Stimulated activated CD4-positive, alpha-beta T cell treated with anti-CD3 and anti-CD28 coated beads, Interleukin-15, amount 100 ng/mL, for 1 hour (primary cell): ENCODE measurements at places on chromosomes 2 and 18.

DNA sequence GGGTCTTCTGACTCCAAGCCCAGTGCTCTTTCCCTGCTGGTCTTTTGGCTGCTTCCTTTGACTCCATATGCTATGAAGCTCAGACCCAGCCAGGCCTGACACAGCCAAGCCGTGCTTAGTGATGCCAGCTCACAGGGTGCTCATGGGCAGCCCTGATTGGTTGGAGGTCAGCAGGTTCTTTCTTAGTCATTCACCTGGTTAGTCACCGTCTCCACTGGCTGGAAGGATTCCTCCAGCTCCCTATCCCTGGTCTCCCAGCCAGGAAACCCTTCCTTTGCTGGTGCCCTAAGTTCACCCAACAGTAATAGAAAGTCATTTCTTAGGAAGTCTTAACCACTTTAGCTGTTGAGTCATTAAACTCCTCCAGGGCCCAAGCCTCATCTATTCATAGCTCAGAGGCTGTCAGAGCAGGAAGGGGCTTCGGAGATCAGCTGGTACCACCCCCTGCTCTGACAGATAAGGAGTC is 3.9 kb downstream of the KCNK3 start:
- no peak for DNase-seq

DNA sequence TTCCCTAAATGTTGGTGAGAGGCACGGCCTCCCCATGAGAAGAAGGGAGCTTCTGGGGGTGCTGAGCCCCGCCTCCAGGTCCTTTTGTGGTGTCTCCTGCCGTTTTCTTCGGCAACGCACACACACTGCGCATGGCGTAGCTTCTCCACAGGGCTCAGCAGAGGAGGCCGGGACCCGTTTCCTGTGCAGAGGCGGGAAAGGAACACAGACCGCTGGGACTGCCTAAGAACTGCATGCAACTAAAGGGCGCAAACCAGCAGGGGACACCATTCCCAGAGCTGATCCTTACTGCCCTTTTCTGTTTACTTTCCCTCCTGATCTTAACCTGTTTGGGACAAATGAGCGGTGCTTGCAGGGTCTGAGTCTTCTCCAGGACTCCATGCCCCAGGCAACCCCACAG is 90.3 kb upstream of the CAPN13 start:
- no peak for DNase-seq

- DNase-seq: no peak
Measured at GRCh38 chr2:49801898-49802450, 647.7 kb upstream of the FSHR start.

- no peak for DNase-seq
Measured at GRCh38 chr2:185063761-185064160, 465.4 kb downstream of the ZNF804A start.

DNA sequence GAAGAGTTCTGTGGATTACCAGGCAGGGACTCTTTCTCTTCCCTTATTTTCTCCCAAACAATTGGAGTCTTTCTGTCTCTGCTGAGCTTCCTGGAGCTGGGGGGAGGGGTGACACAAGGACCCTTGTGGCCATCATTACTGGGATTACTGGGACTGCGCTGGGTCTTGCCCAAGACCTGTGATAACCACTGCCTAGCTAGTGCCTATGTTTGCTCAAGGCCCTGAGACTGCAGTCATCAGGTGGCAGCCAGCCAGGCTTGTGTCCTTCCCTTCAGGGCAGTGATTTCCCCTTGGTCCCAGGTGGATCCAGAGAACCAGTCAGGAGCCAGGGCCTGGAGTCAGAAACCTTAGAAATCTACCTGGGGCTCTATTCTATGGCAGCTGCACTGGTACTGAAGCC is 355.6 kb downstream of the PARD3B start:
- no peak for DNase-seq
